ENCODE measurements at places on chromosomes 2 and 18. TPM values are rescaled to one million over a fixed set of nuclear protein-coding genes. Genes with fewer than 3 reads are reported as not detected.

DNA sequence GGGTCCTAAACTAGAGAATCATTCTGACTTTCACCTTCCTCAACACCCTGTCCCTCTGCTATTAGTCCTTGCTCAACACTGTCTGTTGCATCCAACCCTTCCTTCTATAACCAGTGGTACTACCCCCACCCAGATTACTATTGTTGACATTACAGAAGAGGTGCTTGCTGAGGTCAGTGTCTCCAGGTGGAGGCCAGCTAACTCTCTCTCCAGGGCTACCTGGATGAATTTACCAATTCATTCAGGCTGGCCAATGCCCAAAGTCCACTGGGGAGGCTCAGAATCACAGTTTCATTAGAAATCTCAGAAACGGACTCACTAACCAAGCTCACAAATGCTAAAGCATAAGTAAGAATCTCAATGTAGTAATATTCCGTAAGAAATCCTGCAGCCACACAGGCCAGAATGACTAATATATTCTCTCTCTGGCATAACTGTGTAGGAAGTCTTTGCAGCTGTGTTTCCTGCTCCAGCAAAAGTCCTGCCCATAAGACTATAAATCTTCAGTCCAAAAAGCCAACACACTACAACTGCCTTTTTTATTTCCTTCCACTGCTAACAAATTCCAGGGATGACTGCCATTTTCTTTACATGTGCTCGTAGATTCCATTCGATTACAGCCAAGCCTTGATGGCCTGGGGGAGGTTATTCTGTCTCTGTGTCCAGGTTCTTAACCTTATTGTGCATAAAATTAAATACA is 10.0 kb upstream of the TTR start:
- H3K36me3 ChIP-seq = no peaks in the 10 kb centered on the region
- no peaks in the 10 kb centered on the region for H3K4me1 ChIP-seq
- H3K27me3 ChIP-seq = no peaks in the 10 kb centered on the region
- no peak overlapping the region for H3K4me3 ChIP-seq
- no peak overlapping the region for H3K27ac ChIP-seq

DNA sequence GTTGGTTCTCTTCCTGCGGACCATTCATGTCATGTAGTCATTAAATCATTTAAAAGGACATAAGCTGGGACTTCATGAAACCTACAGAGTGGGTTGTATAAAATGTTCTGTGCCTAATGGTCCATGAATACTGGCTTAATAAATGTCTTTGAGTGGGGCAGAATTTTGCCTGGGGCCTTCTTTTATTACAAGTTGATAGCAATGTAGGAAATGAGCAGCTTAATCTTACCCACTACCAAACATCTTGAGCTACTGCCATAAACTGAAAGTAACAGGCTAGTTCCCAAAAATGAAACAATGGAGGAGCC is 130.9 kb downstream of the TMEM17 start:
- no peaks in the 10 kb centered on the region for H3K27me3 ChIP-seq
- DNase-seq = no peak
- no peak overlapping the region for H3K4me3 ChIP-seq
- H3K27ac ChIP-seq = no peak overlapping the region
- H3K36me3 ChIP-seq = no peaks in the 10 kb centered on the region

DNA sequence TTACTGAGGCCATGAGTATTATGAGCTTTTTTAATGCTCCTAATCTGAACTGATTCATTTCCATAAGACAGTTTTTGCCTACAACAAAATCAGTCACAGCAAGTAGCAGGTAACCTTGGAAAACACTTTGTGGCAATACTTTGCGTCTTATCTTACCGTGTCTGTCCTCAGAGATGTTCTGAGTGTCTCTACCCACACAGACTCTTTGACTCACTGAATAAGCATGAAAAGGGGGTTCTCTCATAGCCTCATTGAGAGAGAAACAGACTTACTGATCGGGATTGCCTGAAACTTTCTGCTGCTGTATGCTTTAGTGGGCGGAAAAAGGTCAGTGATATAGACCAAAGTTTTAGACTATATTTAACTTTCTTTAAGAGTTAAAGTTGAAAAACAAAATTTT is 92.6 kb downstream of the MYL12B start:
- no peak for DNase-seq
- H3K4me3 ChIP-seq = no peak overlapping the region
- no peaks in the 10 kb centered on the region for H3K27me3 ChIP-seq

Gene ZSWIM2
- total RNA-seq = not detected

Gene LAMA3
- total RNA-seq = 3.2 TPM

Gene CAPN14
- 0.25 TPM for total RNA-seq

Measured in heart right ventricle (tissue), 16 donors.